MG63 (cell line): ENCODE measurements at places on chromosomes 11 and 22. TPM values are rescaled to one million over a fixed set of nuclear protein-coding genes. Genes with fewer than 3 reads are reported as not detected.

GRCh38 chr11:2980168-2980840, 11.8 kb downstream of the NAP1L4 start:
- DNase-seq: no peak

- DNase-seq: no peak
Observed at GRCh38 chr11:32108576-32108975, 17.7 kb downstream of the RCN1 start.

GRCh38 chr11:69483691-69484426, 2.4 kb downstream of the LINC01488 start:
- no peak for DNase-seq

DNA sequence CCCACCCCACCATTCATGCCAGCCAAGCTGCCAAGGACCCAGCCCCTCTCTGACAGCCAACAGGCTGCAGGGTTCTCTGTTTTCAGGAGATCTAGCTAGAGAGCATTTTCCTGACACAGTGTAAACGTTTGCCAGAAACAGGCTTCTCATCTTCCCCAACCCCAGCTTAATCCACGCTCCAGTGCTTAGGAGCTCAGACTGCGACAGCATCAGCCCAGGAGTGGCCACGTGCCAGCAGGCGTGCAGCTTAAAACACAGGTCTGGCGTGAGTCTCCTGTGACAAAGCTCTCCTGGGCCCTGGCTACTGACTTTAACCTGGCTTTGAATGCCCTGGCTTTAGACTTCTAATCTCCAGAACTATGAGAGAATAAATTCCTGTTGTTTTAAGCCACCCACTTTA, 66.6 kb downstream of the GALNT18 start:
- peak; percentile 59 for DNase-seq

DNA sequence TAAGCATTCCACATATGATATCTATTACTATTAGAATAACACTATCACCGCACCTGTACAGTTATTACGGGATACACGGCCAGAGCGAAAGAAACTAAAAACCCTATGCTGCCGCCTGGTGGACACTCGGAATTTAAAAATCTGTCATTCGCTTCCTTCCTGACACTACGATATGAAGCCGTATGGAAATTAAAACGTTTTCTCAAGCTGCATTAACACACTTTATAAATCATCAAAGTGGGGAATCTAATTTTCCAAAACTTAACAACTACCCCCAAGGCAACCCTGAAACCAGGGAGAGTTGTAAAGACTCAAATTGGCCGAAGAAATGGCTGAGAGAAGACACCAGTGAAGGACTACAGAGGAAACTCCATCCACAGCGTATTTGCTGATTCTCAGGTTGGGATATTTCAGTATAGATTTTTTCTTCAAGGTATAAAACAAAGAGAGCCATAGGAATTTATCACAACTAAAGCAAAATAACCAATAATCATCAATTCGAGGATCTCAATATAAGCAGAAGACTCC, 1.4 kb downstream of the CCDC73 start:
- peak; percentile 4 for DNase-seq

- peak; percentile 68 for DNase-seq
Observed at GRCh38 chr22:19855504-19856409, 1.1 kb upstream of the GNB1L start.

DNA sequence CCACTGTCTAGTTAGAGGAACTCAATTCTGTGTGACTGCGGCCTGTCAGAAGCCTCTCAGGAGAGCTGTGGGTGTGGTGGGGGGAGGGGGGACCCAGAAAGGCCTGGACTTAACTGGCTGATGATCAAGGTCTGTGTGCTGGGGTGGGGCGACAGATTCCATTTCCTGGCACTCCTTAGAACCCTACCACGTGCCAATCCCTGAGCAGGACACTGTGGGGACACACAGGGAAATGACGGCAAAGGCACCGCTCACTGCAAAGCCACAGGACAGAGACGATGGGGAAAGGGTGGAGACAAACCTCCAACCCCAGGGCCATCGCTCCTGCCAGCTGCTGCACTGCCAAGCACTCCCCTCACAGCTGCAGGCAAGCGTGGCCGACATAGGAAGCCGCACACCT, 58.4 kb upstream of the BID start:
- DNase-seq: no peak

- no peak for DNase-seq
Observed at GRCh38 chr22:50001388-50002231, 11.0 kb downstream of the IL17REL start.

DNA sequence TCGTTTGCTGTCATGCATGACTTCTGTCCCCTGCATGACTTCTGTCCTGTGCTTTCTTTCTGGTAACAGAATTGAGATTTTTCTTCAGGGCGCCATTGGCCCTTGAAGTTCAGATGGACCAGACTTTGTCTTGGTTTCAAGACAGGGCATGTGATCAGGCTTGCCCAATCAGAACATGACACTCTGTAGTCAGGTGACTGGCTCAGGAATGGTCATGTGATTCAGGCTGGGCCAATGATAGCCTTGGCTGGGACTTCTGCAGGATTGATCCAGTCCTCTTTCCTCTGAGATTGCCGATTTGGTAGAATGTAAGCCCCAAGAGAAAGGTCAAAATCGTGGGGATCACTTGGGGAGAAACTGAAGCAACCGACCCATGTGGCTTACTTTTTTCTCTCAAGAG, 90.5 kb upstream of the ALX4 start:
- no peak for DNase-seq

DNA sequence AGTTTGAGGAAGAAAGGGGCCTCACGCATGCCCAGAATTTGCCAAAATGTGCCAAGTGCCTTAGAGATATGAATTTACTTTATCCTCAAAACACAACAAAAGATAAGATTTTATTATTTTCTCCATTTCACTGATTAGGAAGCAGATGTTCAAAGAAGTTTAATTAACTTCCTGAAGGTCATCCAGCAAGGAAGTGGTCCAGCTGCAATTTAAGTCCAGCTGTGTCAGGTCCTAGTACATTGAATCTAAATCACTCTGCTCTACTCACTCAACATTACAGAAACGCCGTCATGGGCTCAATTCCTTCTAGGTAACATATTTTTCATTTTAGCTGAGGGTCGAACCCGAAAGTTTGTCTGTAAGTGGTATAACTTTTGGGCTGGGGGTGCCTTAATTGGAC, 115.4 kb downstream of the CCDC34 start:
- DNase-seq: no peak

GRCh38 chr11:120680322-120680721, 168.8 kb downstream of the GRIK4 start:
- no peak for DNase-seq

The APLP2 gene
- 369 and 426 TPM in 2 replicates for total RNA-seq

The TOLLIP gene
- 20.6 and 27.3 TPM in 2 replicates for total RNA-seq

The SPON1 gene
- not detected in 2 replicates for total RNA-seq

The OR6A2 gene
- not detected in 2 replicates for total RNA-seq

The FERMT3 gene
- total RNA-seq: not detected in 2 replicates

The P4HA3 gene
- not detected in 2 replicates for total RNA-seq
